Esophagus mucosa (tissue), 1 donor: ENCODE measurements at places on chromosomes 12 and 14. TPM values are rescaled to one million over a fixed set of nuclear protein-coding genes. Genes with fewer than 3 reads are reported as not detected.

- ATAC-seq = no peak
These were observed 459 bp downstream of the ITGA7 start for GRCh38 chr12:55707219-55707671.

- no peak for ATAC-seq
These were observed 20.2 kb downstream of the DCAF4 start for GRCh38 chr14:72946491-72946890.

DNA sequence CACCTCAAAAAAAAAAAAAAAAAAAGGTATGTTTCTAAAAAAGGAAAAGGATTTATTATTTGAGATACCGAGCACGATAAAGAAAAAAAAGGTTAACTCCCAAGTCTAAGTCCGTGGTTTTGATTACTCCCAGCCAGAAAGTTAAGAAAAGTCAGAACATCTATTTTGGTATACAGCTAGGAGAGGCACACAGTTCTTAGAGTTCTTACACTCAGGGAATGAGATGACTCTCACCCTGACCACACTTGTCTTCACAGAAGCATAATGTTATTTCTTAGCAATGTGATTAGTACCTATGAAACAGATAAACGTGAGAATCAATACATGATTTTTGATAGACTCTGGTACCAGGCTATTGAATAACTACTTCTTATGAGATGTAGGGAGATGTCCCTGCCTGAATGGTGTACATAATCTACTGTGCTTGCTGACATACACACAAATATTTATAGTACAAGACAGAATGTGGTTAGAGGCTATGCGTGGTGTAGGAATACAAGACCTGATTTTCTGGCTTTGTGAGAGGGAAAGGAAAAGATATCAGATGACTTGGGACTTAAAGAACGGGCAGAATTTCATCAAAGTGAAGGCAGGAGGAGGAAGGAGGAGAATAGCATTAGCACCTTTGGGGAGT lies 31.6 kb downstream of the LIMA1 start:
- ATAC-seq = peak; percentile 47

GRCh38 chr12:122138616-122139015 lies 35.4 kb downstream of the IL31 start:
- no peak for ATAC-seq

- no peak for ATAC-seq
These were observed 646.2 kb upstream of the FOXG1 start for GRCh38 chr14:28120391-28120790.

DNA sequence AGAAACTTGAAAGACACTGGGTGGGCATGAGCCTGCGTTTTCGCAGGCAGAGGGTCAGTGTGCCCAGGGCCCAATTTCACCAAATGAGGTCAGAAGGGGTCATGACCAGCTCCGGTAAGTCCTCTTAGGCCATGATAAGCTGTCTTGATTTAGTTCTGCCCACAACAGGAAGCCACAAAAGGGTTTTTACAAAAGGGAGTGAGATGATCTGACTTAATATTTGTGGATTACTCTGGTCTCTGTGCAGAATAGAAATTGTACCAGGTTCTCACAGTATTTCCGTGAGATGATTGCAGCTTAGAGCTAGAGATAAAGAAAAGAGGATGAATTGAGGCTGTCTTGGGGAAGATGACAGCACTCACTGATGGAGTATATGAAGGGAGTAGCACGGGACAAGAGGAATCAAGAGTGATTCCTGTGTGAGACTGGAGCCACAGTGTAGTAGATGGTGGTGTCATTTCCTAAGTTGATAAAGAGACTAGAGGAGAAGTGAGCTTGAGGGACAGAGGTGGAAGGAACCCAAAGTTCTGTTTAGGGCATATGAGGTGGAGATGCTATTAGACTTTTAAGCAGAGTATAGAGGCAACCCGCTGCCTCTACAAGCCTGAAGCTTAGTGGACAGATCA lies 288.3 kb upstream of the AMIGO2 start:
- no peak for ATAC-seq

DNA sequence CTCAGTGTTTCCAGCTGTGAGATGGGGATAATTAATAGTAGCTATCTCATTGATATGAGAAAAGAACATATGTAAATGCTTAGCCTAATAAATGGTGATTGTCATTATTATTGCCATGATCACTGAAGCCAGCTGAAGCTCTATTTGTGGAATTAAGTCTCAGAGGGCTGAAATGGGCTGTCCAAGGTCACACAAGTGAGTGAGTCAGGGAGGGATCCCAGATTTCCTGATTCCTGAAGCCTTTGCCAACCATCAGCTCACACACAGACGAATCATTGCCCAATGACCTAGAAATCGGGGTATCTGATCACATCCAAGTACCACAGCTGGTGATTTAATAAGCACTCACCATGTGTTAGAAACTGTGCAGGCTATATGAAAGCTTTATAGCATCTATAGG lies 21.6 kb upstream of the TMEM229B start:
- no peak for ATAC-seq

The SPIC gene
- 0.16 TPM for total RNA-seq
